ENCODE measurements at places on chromosomes 7 and 10.

DNA sequence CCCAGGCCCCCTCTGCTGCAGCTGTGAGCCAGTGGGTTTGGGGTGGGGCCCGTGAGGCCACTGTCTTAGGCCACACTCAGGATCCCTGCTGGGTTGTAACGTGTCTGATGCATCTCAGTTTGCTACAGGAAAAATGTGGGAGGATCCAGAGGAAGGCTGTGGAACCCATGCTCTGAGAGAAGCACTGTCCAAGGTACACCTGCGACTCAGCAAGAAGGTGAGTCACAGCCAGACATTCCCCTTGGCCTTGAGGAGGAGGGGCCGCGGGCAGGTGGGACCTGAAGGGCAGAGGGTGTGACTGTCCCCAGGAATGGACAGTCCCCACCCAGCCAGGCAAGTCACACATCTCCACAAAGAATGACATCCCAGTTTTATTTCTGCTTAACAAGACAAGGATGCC lies 27.8 kb upstream of the C10orf120 start:
- DNase-seq: no peak

GRCh38 chr7:99772565-99772964 lies 11.4 kb downstream of the CYP3A4 start:
- DNase-seq: no peak

DNA sequence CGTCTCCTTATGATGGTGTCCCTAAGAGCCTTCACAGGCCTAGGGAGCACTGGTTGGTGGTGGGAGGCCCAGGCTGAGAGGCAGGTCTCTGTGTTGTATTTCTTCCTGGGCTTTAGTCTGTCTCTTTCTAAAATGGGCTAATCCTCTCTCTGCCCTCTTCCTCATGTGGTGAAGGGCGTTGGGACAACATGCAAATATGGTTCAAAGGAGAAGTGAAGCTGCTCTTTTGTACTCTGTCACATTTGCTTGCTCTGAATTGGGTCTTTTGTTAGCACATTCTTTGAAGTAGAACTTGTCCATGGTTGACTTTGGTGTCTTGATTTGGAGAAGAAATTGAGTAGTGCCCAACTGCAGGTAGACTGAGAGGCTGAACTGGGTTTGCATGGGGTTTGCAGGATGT lies 814 bp downstream of the HK1 start:
- DNase-seq: no peak

DNA sequence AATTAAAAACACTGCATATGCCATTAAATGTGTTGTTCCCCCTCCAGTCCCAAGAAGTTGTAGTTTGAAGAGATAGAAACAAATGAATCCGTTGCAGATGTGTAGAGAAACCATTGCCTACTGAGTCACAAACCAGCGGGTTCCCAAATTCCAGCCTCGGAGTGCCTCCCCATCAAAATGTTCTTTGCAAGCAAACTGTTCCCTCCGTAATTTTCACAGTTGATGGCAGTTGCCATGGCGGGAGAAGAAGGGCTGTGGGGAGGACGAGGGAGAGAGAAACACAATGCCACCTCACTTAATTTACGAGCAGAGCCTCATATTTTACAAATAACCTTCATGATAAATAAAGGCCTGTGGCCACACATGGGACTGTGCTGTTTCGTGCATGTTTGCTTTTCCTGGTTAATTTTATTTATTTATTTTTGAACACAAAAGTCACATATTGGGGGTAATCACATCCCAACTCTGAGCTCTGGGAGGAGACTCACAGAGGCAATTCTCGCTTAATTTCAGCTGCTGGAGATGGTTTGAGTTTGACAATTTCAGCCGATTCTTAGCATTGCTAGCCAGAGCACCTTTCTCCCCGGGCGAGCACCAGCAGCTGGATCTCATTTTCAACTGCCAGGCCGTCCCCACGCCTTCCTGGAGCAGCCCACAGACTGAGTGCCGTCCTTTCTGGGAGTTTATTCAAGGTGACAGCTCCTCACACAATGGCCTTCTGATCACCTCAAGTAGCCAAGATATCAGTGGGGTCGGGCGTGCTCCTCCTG lies 1084.2 kb downstream of the KCNMA1 start:
- no peak for DNase-seq

- no peak for DNase-seq
Observed at GRCh38 chr10:8594176-8594575, 539.7 kb downstream of the GATA3 start.

DNA sequence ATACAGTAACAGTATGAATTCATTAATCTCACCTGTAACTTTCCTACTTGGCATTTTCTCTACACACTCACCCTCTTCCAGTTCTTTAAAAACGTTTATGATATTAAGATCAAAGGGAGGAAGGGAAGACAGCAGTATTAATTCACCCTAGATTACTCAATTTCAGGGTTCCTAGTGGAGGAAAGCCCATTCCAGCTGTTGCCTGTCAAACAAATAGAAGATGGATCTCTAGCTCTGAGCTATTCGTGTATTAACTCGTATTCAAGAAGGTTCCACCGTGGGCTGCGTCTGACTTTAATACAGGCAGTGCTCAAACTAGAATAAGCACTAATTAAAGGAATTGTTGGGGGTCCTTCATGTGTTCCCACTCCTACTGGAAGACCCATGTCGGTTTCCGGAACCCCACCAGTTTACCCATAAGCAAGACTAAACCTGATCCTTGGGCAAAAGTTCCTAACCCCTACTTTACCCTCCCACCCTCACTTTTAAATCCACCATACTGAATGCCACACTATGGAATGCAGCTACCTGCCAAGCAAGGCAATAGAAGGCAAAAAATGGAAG lies 2.1 kb downstream of the NANOS1 start:
- DNase-seq: no peak

DNA sequence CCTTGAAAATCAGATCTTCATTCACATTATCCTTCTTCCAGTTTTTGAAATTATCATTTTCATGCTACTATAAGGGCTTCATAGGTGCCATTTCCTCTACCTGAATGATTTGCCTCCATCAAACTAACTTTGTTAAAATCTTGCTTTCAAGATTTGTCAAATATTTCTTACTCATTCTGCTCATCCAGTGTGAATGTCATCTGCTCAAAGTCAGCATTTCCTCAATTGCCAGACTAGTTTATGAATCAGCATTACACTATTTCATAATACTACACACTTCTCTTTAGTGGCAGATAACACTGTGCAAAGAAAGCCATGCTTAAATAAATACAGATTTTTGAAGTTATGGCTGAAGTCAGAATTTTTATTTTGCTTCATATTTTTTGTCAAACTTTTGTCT lies 21.3 kb upstream of the LIPF start:
- DNase-seq: no peak

DNA sequence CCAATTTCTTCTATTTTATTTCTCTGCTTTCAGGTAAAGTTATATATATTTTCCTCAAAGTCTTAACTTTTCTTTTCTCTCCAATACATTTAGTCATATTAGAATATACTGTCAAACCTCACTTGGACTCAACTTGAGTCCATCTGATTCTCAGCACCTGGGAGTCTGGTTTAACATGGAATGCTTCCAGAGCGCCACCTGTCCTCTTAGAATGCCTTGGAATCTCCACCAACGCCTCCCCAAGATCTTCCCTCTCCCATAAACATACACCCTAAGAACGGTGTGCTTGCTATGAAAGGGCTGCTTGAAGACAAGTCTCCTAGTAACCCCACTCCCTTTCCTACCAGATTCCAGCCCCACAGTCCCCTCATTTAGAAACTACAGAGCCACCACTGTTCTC lies 229.1 kb upstream of the MKLN1 start:
- no peak for DNase-seq

- DNase-seq: no peak
Observed at GRCh38 chr7:120441850-120442249, 168.9 kb downstream of the KCND2 start.

DNA sequence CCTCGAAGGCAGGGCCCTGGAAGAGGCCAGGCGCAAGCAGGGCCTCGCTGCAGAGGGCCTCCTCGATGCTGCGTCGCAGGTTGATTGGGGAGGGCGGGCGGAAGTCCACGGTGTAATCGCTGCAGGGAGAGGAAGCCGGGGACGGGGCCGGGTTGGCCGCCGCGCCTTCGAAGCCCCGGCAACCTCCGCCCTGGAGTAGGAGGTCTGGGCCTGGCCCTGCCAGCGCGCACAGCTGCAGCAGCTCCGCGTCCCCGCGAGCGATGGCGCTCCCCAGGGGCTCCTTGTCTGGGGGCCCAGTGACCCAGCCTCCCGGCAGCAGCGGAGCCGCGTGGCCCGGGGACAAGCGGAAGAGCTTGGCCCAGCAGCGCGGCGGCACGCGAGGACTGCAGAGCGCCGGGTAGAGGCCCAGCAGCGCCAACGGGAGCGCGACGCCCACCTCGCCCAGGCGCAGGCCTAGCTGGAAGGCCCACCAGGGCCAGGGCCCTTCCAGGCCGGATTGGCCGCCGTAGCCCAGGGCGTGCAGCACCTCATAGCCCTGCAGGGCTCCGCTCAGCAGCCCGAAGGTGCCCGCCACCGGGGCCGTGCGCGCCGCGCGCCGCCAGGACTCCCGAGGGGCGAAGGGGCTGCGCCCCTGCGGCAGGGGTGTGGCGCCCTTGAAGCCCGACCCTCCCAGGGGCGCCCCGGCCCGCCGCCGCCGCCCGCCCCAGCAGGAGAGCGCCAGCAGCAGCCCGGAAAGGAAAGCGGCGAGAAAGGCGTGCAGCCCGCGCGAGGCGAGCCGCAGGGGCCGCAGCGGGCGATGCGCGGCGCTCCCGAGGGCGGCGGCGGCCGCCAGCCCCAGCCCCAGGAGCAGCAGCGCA lies 7.8 kb upstream of the RBM28 start:
- no peak for DNase-seq

- DNase-seq: no peak
Observed at GRCh38 chr10:95295031-95295755, 4.4 kb upstream of the PDLIM1 start.

- DNase-seq: no peak
Observed at GRCh38 chr7:3510101-3511020, 209.3 kb downstream of the SDK1 start.

DNA sequence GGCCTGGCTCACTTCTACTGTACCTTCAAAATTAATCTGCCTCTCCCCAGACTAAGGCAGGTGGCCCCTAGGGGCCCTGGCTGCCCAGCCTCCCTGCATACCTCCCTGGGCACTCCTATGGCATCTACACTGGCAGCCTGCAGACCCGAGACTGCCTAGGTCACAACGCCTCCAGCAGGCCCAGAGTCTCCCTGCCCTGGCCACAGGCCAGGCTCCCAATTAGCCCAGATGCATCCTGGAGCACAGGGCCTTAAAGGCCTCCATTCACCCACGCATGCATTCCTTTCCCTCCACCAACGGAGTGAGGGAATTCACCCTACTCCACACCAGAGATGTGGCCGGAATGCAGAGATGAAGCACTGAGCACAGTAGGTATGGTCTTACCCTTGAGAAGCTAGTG lies 1.9 kb downstream of the CHAT start:
- no peak for DNase-seq

DNA sequence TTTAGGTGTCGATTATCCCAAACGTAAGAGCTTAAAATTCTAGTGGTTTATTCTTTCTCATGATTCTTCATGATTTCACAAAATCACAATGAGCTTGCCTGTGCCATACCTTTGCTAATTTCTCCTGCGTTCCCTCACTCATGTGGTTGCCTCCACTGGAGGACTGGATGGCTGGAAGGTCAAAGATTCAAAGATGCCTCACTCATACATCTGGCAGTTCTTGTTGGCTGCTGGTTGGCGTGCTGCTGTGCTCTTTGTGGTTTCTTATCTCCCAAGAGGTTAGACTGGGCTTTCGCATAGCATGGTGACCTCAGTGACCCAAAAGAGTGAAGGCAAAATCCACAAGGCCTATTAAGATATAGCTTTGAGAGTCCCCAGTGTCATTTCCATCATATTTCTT lies 877.6 kb upstream of the AUTS2 start:
- no peak for DNase-seq

DNA sequence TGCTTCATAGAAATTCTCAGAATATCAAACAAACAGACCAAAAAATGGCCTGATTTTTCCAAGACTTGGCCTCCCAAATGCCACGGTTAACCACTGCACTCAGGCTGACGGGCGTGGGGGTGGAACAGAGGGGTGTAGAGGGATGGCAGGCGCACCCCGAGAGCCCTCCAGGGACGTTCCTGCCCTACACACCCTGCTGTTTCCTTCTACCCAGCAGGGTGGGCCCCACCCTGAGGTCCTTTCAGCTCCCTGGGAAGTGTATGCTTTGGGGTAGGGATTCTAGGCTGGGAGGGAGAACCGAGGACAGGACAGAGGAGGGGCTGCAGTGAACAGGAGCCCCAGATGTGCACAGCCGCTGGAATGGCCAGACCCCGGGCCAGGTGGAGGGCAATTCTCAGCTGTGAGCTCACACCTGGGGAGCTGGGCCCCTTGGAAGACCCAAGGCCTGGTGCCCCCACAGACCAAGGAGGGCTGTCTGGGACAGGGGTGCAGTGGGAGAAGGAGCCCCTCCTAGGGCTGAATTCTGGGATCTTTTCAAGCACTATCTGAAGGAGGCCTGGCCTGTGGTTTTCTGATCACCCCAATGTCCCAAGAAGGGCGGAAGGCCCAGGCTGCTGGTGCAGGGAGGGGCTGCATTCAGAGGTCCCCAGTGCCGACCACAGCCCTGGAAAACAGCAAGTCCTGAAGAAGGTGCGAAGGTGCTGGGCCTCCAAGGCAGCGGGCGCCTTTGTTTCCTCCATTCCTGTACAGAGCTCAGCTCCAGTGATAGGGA lies 32.9 kb upstream of the INPP5A start:
- no peak for DNase-seq

DNA sequence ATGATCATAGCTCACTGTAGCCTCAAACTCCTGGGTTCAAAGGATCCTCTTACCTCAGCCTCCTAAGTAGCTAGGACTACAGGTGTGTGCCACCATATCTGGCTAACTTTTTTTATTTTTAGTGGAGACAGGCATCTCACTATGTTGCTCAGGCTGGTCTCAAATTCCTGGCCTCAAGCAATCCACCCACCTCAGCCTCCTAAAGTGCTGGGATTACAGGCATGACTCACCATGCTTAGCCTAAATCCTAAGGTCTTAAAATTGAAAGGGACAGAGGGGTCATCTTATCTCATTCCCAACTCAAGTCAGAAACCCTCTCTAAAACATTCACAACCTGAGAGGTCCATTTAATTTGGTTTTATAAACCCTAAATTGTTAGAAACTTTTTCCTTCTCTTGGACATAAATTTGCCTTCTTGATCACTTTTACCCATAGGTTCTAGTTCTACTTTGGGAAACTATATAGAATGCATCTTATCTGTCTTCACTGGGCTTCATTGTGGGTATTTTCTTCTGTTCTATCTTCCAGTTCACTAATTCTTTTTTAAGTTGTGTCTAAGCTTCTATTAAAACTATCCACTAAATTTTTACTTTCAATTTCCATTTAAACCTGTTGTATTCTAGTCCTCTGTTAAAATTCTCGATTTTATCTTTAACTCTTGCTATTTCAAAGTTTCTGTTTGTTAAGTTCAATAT lies 183.4 kb upstream of the KAT6B start:
- no peak for DNase-seq

GRCh38 chr10:22805304-22805703 lies 90.9 kb upstream of the PIP4K2A start:
- no peak for DNase-seq
